ENCODE measurements at places on chromosomes 3 and 15.

GRCh38 chr3:98906230-98906629, 4.7 kb upstream of the DCBLD2 start:
- DNase-seq, result no peak

DNA sequence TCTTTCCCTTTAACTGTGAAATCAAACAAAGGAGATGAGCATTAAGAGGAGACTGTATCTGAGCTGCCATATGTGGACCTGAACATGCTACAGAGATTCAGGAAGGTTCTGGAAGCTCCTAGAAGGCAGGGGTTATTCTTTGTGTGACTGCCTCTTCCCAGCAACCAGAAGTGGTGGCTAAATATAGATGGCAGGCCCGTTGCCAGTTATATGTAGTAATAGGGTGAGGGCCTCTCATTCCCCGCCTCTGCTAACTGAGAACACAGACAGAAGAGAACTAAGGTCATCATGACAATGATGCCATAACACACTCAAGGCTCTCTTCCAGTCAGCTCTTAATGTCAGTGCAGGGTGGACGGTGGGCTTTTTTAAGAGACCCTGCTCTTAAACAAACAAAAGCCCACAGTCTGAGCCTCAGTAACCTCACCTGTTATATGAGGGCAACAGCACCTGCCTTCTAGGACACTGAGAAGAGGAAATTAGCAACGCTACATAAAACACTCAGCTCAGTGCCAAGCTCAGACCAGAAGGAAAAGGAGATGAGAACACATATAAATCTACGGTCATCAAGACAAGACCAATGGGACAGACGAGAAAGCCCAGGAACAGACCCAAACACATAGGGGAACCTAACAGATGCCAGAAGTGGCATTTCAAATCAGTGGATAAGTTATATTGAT, 22.3 kb downstream of the CFAP92 start:
- DNase-seq, result no peak

DNA sequence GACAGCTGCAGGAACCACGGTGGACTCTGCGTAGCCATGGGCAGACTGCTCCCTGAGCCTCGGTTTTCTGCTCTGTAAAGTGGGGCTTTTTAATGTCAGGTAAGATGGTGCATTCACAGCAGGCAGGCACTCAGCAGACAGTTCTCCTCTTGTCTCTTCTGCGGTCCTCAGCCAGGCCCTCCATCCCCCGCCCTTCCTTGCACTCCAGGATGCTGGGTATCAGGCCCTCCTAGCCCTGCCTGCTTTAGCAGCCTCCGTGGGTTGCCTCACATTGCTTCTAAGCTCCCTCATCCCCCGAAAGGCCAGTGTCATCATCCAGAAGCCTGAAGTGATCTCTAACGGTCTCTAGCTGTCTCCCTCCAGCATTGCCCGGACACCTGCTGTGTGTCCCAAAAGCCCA, 115.7 kb downstream of the WNT7A start:
- no peak for DNase-seq

DNA sequence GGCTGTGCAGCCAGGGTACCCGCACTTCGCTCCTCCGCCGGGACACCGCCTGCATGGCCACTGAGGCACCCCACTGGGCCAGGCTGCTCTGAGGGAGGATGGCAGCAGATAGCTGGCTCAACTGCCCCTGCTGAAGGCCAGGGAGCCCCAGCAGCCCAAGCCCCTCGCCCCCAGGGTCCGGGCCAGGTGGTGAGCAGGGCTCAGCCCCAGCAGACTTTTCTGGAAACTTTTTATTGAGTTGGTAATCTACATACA, 11.5 kb downstream of the PLIN1 start:
- no peak for DNase-seq

- DNase-seq, result no peak
Measured at GRCh38 chr15:61299075-61299763, 70.1 kb upstream of the RORA start.

GRCh38 chr3:89947337-89947954, 840.0 kb downstream of the EPHA3 start:
- no peak for DNase-seq

- DNase-seq, result no peak
Measured at GRCh38 chr3:181711325-181712135, at the start of gene SOX2. Gene SOX2 (plus strand): TSS chr3:181711925. CDS start chr3:181712361, 436 bp downstream.

DNA sequence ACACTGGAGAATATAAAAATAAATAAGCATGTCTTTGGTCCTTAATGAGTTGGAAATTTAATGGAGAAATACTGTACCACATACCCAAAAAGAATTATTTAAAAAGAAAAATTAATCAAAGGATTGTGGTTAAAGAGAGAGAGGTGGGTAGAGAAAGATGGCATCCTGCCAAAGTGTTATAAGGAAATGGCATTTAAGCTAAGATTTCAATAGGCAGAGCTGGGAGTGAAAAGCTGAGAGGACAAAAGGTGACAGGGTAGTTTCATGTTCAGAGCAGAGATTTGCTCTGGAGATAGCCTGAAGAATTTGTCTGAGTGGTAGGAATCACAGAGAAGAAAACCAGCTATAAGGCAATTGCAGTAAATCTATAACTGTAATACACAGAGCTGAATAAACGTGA, 181.0 kb downstream of the SI start:
- no peak for DNase-seq

GRCh38 chr3:196122688-196123046, 40.8 kb upstream of the TFRC start:
- DNase-seq, result no peak

DNA sequence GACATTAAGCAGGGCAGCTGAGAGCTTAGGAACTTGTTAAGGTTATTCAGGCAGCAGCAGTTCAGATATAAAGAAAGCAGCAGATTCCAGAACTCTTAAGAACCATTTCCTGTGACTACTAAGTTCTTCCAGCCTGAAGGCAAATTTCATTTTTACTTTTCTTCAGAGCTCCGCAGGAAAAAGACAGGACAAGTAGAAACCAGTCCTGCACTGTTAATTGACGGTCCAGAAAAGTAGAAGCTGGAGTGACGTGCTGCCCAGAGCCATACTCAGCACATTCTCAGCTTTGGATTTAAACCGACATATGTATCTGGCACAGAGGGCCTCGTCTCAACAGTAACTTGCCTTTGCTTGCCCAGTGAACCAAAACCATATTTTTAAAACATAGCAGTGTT, 219.4 kb upstream of the STRIT1 start:
- DNase-seq, result no peak

- DNase-seq, result no peak
Measured at GRCh38 chr3:9279966-9280365, 30.5 kb upstream of the SRGAP3 start.

DNA sequence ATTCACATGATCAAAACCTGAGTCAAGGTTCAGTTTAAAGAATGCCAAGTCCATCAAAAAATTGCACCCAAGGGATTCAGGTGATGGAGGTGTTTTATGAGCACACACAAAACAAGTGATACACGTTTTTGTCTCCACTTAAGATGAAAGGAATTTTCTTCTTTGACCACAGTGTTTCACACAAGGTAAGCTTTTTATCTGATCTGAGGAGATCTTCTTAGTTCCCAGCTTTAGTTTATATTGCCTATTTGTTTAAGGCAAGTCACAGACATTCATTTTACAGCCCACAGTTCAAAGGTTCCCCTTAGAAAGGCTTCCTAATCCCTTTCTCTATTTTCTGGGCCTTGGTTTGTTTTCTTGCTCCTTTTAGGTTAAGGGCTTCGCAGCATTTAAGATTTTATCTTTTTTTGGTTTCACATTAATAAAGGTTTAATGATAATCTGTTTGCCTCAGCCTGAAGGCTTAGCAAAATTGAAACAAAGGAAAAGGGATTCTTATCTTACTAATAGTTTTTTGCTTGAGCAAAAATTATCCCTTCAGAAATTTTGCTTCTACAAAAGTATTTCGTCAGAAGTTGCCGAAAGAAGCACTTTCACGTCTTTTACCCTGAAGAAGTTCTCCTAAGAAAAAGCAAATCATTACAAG, 420.5 kb upstream of the NAALADL2 start:
- no peak for DNase-seq

DNA sequence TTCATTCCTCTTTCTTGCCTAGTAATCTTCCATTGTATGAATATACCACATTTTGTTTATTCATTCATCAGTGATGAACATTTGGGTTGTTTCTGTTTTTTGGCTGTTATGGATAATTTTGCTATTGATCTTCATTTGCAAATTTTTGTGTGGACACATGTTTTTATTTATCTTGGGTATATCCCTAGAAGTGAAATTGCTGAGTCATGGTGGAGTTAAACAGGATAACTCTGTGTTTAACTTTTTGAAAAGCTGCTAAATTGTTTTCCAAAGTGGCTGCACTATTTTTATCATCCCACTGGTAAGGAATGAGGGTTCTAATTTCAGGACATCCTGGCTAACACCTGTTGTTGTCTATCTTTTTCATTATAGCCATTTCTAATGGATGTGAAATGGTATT, 74.6 kb upstream of the ARL6 start:
- no peak for DNase-seq

DNA sequence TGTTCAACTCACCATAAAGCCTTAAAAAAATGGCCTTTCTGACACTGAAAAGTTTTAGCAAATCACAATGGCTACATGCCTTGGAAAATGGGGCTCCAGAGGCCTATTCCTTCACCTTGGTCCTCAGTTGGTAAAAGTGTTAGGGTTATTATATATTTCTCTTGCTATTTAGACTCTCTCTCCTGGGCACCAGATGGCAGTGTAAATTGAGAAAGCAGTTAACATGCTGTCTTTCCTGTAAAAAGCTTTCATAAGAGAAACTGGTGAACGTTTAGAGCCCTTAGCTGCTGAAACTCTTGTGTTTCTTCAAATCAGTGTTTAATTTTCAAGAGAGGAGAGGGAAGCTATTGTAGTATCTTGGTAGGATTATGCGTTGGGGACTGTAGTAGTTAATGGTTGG, 89.9 kb downstream of the LRTM1 start:
- no peak for DNase-seq

GRCh38 chr15:78384651-78385050, 44.5 kb downstream of the CRABP1 start:
- DNase-seq, result no peak

DNA sequence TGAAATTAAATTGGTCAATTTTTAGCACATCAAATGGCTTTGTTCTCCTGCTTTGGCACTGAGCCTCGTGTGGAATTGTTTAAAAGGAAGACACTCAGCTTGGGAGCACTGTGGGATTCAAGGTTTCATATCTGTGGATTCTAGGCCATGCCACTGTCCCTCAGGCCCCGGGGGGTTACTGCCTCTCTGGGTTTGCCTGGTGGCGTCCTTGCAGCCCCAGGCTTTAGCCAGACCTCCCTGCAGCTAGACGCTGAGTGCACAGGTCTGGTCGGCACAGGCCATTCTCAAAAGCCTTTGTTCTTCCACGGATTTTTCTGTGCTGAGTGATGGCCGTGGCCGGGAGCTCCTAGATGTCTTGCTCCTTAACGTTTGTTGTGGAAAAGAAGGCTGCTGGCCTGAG, 76.2 kb downstream of the CACNA2D3 start:
- DNase-seq, result no peak

DNA sequence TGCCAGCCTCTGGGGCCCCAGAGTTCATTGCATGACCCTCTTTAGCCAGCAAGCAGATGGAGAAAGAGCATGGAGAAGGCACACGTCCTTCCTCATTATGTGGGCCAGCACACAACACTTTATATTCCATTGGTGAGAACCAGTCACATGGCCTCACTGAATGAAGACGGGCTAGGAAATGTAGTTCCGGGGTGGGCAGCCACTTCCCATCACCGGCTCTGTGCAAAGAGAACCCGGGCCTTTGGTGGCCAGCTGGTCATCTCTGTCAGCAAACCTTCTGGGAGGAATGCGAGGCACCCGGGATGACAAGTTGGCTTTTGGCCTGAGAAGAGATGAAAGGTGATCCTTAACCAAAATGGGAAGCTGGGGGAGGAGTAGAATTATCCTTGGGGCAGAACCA, 90.2 kb upstream of the VGLL4 start:
- no peak for DNase-seq

DNA sequence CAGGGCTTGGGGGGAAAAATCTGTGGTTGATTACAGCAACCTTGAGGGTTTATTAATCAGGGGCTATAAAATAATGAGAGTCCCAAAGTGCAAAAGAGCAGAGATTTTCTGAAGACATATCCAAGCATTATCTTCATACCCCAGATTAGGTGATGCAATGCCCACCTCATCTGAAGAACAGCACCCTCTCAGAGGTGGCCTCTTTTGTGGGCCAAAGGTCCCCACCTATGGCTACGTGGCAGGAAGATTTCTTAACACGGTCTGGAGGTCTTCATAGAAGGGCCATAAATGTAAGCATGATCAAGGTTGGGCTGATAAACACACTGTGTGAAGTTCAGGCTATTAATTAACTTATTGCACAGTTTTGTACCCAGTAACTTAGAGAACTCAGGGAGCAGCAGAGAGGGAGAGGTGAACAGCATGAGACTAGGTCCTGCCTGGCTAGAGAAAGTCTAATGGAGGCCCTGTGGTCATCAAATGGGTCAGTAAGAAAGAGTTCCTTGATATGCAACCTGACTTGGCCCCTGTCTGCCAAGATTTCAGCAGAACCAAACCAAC, 29.6 kb upstream of the RBP2 start:
- no peak for DNase-seq

- no peak for DNase-seq
Measured at GRCh38 chr3:48518069-48518468, 14.1 kb upstream of the SHISA5 start.

GRCh38 chr15:72998226-72998625, 54.0 kb upstream of the NEO1 start:
- no peak for DNase-seq

GRCh38 chr3:127135241-127136023, 57.5 kb upstream of the PRR23E start:
- peak; percentile 15 for DNase-seq

DNA sequence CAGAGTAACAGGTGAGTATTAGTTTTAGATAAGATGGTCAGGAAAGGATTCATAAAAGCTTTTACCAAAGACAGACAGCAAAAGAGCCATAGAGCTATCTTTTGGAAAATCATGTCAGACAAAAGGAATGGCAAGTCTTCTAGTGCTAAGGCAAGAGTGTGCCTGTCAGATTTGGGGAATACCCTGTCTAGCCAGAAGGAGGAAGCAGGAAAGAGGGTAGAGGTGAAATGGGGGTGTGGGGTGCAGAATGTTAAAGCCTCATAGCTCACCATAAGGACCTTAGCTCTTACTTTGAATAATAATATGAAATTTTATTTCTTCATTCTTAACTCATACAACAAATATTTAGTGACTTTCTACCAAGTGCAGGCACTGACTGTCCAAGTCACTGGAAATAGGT, 512.1 kb upstream of the ROBO2 start:
- DNase-seq, result no peak

DNA sequence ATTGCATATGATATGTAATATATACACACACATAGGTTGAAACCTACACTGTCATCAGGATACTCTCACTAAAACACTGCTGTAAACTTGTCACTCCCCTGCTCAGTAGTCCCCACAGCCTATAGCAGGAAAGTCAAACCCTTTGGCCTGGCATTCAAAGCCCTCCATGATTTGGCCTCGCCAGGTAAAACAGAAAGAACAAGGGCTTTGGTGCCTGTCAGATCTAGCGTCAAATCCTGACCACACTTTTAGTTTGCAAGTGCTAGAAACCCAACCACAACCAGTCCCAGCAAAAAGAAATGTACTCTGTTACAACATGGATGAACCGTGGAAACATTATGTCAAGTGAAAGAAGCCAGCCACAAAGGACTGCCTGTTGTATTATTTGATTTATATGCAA, 11.4 kb downstream of the CRABP1 start:
- DNase-seq, result no peak

All from stimulated activated CD4-positive, alpha-beta T cell treated with anti-CD3 and anti-CD28 coated beads, Interleukin-12 subunit alpha, Interleukin-12 subunit beta, amount 100 ng/mL, for 24 hours (primary cell).